ENCODE measurements at places on chromosomes 16 and 17.

DNA sequence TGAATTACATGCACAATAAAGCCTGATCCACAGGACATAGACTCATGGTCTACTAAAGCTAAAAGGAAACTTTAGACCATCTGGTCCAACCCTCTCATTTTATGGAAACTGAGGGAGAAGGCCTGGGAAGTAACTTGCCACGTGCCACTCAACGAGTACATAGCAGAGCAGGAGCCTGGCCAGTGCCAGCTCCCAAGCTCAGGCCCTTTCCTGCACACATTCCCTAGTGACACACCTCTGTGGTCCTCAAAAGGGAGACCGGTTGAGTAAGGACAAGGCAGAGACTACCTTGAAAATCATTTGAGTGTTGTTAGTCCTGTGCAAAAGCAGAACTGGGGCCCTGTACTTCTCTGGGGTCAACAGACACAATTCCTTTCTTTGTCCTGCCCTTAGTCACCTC is 2.8 kb downstream of the CCL4L2 start:
- no peak for DNase-seq

DNA sequence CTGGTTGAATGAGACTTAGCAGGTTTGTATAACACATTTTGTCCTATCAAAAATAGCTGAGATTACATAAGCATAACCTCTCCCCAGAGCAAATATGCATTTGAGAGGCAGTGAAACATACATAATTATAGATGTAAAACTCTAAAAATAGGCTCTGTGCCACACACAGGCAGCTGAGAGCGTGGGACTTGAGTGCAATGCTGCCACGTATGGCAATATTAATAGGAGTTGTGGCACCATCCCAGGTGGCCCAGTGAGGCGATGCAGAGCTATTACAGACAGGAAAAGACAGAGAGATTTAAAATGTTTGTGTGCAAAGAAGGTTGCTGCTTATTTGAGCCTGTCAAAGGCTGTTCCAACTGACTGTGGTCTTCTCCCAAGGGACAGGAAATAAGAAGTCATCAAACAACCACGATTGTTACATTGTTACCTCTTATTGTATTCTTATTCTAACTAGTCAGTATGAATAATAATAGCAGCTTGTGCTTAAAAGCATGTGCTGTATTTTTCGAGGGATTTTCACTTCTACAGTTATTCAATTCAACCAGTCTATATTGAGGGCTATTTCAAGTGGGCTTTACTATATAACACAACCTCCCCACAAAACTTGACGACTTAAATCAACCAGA is 116.5 kb downstream of the SALL1 start:
- no peak for DNase-seq

DNA sequence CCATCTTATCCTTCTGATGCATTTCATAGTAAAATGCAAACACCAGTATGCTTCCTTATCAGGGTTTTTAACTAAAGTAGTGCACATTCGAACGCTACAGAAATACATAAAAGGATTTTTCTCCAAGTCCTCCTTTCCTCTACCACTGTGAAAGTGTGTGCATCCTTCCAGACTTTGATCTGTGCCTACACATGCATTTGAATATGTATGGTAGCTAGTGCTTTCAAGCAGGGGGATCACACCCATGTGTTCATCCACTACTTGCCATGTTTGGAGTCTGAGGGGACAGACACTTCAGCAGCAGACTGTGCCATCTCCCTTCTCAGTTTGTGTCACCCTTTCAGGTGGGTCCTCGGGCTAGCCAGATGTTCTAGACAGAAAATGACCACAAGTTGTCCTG is 14.9 kb downstream of the LDHD start:
- DNase-seq, result no peak

- no peak for DNase-seq
These were observed 823 bp downstream of the TNRC6C start for GRCh38 chr17:77959126-77959925.

DNA sequence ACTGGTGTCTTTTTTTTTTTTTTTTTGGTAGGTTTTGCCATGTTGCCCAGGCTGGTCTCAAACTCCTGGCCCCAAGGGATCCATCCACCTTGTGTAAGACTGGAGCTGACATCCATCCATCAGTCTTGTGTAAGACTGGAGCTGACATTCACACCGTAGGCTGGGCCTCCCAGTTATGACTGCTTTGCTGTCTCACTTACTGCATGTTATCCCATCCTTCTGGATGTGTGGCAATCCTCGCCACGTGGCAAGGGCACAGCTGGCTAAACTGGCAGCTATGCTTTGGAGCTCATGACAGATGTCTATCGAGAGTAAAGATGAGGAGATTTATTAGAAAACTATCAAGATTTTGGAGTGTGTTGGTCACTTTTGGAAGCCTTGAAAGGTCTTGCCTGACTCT is 115.1 kb downstream of the ABCA8 start:
- no peak for DNase-seq
